CD4-positive, alpha-beta T cell treated with Interleukin-17A for 1 hour (primary cell): ENCODE measurements at places on chromosomes 12 and 14.

- DNase-seq: no peak
These were observed 88.8 kb downstream of the CHGA start for GRCh38 chr14:93011650-93012325.

DNA sequence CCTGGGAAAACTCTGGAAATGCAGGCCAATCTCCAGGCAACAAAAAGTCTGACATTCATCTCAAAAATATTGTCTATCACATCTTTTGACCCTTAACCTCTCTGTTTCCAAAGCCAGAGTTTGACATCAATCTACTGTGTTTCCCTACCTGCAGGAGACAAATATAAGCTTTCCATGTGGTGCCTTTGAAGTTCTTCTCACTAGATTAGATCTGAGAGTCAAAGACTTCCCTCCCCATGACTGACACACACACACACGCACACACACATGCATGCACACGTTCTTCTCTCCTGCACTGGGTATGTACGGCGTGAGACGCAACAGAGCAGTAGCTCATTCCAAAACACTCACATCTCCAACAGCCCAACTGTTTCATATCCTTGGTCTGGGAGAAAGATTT is 8.1 kb upstream of the ITPR2 start:
- DNase-seq: no peak

- no peak for DNase-seq
These were observed 227.8 kb downstream of the EPS8 start for GRCh38 chr12:15561396-15561795.

DNA sequence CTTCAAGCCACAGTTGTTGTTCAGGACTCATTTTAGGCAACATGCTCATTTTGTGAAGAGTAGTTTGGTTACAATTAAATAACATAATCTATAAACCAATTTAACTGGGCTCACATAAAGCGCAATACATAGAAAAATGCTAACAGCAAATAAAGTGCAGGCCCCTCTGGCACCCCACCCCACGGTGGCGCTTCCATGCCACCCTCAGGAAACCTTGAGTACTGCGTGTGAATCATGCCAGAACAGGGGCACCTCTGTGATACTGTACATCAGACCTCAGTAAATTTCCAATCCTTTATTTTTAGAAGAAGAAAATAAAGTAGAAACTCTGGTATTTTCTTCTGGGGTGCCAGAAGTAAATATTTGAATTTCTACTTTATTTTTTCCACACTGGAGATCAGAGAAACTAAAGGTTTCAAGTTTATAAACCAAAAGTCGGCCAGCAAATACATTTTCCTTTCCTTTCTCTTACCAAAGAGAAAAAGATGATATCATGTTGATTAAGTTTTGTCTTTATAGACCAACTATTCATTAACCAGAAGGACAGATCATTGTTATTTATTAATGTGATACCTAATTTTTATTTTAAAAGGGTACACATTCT is 316.8 kb downstream of the PAWR start:
- no peak for DNase-seq

DNA sequence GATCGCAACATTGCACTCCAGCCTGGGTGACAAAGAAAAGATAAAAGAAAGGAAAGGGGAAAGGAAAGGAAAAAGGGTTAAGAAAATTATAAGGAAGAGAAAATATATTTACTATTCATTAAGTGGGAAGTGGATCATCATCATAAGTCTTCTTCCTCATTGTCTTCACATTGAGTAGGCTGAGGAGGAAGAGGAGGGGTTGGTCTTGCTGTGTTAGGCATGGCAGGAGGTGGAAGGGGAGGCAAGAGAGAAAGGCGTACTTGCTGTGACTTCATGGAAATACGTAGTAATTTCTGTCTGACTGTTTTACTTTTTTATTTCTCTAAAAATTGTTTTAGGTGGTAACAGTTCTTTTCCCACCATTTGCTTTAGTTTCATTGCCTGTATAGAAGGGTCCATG is 26.2 kb downstream of the FAM177A1 start:
- DNase-seq: no peak

- DNase-seq: peak; percentile 33
These were observed 92.7 kb downstream of the DIP2B start for GRCh38 chr12:50597200-50598195.

- DNase-seq: no peak
These were observed 835 bp downstream of the FGD4 start for GRCh38 chr12:32400114-32400672.

DNA sequence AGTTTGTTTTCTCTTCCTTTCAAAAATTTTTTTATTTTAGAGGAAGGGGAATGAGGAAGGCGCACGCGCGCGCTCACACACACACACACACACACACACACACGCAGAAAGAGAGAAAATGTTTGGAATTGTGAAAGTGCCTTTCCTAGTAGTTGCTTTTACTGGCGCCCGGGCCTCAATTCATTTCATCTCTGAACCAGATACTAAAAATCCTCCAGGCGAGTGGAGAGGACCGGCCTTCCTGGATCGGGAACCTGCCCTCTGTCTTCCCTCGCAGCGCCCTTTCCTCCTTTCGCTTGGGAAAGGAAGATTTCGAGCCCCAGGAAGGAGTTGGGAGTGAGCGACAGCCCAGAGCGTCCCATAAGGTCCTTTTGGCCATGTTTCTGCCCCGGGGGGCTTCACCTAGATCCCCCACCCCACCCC is 7.8 kb upstream of the TBX3 start:
- no peak for DNase-seq

- DNase-seq: no peak
These were observed 5.2 kb downstream of the RHOF start for GRCh38 chr12:121788176-121788818.

DNA sequence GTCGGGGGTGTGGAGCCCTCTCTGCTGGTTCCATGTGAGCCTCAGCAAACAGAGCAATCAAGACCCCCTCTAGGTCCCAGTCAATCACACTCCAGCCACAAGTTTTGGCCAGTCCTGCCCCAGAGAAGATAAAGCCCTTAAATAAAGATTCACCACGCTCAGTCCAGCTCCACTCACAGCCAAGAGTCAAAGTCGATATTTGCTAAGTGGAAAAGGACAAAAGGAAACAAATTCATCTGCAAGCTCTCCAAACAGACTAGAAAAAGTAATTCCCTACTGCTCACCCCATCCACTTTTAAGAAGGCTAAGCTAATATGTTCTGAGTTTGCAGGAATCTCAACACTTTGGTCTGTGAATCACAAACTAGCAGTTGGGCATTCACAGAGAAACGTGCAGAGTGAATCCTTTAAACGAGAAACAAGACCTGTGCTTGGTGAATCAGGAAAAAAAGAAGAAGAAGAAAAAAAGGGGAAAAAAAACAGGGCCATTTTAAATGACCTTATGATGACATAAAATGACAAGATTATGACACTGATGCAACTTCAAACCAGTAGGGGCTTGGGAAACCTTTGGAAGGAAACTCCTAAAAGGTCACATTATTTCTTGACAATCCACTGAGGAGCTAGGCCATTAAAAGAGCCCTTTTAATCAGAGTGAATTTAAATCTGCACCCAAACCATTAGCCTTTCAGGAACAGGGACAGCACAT is 41.8 kb upstream of the FOXN3 start:
- no peak for DNase-seq

GRCh38 chr12:19223695-19224094 is 94.2 kb downstream of the PLEKHA5 start:
- DNase-seq: no peak

GRCh38 chr14:100076133-100076532 is 10.9 kb downstream of the EVL start:
- peak; percentile 64 for DNase-seq

DNA sequence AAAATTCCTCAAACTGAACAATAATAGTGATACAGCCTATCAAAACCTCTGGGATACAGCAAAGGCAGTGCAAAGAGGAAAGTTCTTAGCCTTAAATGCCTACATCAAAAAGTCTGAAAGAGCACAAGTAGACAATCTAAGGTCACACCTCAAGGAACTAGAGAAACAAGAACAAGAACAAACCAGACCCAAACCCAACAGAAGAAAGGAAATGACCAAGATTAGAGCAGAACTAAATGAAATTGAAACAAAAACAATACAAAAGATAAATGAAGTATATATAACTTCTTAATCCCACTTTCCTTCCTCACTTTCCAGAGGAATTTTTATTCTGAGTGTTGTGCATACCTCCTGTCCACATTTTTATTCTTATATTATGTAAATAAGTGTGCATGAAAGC is 192.0 kb downstream of the FUT8 start:
- no peak for DNase-seq
